ENCODE measurements at places on chromosomes 2 and 18.

- no peak for DNase-seq
Observed at GRCh38 chr2:142681952-142682351, 195.5 kb upstream of the KYNU start.

GRCh38 chr18:62614494-62614893, 91.7 kb downstream of the ZCCHC2 start:
- DNase-seq: no peak

- DNase-seq: peak; percentile 72
Observed at GRCh38 chr2:30266051-30266621, 34.8 kb downstream of the LBH start.

DNA sequence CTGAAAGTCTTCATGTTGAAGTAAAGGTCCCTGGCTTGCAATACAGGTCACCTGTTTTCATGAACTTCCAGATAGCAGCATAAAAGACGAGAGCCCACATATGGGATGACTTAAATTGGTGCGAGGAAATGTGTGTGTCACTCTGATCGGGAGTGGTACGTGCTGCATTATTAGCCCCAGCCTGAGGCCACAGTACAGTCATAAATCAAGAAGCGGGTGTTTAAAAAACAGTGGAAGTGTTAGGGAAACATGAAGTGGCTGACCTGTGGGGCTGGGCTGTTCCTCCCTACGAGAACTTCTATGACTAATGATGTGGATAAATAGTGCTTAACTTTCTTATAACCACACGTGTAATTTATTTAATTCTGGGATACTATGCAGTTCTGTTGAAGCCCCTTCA, 24.4 kb downstream of the RDH14 start:
- no peak for DNase-seq

GRCh38 chr2:45168711-45169338, 159.6 kb upstream of the SIX2 start:
- DNase-seq: no peak

- no peak for DNase-seq
Observed at GRCh38 chr2:149112713-149113112, 74.2 kb downstream of the LYPD6B start.

DNA sequence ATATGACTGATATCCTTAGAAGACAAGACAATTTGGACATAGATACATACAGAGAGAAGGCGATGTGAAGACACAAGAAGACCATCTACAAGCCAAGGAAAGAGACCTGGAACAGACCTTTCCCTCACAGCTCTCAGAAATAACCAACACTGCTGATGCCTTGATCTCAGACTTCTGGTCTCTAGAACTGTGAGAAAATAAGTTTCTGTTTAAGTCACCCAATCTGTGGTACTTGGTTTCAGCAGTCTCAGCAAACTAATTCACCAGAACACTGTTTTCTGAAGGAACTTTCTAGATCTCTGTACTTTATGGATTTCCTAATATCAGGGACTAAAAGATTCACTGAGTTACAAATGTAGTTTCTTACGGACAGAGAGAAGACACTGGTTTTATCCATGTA, 58.8 kb downstream of the NAB1 start:
- DNase-seq: no peak

DNA sequence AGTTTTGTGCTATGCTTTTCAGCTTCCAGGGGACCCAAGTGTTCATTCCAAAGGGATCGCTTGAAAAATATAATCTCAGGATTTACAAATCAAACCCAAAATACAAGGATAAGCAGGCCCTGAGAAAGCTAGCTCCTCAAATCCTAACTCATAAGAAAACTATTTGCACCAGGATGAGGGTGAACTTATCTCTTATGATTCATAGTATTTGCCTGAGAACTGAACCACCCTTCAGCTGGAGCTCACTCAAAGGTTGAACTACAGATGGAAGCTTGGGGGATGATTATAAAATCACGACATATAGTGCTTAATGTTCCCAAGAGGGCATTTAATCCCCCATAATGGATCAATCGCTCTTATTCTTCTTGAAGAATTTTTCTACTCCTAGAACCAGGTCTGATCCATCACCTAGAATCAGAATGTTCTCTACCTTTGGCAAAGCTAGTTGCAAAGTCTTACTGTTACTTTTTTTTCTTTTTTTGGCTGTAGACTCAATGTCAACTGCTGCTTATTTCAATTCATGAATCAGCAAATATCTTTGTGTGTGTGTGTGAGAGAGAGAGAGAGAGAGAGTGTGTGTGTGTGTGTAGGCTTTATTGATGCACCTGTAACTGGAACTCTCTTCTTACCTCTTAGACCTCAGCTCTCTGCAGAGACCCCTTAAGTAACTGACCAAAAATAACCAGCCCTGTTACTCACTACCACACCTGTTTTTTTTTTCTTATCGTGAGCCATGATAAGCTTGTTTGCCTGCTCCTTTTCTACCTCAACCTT, 44.8 kb downstream of the ARL4C start:
- DNase-seq: no peak
